ENCODE measurements at places on chromosomes 1 and 21.

DNA sequence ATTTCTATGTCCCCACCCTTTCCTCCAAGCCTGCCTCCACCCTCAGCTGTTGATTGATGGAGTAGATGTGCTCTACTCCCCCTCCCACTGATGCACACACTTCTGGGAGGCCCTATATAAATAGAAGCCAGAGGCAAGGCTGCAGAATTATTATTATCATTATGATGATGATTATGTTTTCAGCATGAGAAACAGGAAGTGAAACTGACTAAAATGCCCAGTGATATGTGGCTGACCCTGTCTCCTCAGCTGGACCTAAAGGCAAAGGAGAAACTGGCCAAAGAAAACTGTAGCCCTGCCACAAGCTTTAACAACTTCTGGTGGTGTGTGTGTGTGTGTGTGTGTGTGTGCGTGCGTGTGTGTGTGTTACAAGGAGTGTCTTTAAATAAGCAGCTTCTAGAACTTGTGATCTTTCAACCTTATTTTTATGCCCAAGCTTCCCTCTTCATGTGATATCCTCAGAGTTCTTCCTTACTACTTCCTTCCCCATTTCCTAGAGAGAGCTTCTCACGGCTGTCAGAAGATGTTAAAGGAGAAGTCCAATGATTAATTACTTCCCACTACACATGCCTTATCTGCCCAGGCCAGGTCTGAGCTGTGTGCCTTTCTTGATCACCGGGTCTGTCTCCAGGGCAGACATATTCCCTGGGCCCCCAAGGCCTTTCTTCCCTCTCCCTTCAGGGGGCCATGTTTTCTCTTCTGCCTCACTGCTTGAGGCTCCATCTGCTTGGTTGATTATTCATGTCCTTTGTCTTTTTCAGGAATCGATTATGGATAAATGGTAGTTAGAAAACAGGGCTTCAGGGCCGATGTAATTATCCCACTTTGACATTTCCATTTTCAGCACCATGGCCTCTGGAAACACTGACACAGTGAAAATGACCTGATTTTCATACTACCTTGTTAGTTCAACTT is 11.6 kb upstream of the MAPKAPK2 start:
- DNase-seq: peak; percentile 80

DNA sequence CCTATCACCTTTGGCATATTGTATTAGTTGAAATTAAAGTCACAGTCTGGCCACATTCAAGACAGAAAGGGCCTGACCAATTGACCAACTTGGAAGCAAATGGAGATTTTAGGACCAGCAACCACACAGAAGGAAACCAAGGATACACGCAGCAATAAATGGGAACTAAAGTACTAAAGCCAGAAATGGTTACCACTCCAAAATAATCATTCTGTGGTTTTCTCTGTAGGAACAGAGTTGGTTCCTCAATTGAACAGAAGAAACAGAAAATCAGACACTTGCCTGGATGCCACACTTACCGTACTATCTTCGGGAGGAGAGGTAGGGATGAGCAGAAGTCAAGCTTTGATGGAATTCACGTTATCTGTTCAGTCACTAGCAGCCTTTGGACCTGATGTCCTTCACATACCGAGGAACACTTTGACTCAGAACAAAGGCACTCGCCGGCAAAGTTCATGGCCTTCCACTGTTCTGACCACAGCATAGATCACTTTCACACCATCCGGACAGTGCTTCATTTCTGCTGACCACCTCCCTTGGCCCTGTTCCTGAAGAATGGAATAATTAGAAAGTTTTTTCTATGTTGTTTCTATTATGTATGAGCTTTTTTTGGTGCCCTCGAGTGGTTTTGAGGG is 96.9 kb downstream of the LPAR3 start:
- peak; percentile 76 for DNase-seq

DNA sequence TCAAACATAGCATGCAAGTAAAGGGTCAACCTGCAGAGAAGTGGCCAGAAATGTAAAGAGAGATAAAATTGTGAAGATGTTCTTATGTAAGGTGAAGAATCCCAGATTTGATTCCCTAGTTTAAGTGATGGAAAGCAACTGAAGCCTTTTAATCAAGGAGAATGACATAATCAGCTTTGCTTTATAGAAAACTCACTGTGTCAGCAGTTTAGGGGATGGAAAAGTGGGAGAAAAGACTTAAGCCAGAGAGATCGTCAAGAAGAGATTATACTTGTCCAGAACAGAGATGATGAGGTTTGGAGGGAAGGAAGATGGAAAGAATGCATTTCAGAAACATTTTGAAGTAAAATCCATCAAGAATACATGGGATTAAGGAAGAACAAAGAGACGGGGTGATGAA is 275.3 kb upstream of the ST6GALNAC5 start:
- DNase-seq: no peak

- no peak for DNase-seq
Observed at GRCh38 chr1:217453816-217454215, 177.1 kb downstream of the GPATCH2 start.
